Upper lobe of left lung (tissue), 6 donors: ENCODE measurements at places on chromosomes 3 and 15.

DNA sequence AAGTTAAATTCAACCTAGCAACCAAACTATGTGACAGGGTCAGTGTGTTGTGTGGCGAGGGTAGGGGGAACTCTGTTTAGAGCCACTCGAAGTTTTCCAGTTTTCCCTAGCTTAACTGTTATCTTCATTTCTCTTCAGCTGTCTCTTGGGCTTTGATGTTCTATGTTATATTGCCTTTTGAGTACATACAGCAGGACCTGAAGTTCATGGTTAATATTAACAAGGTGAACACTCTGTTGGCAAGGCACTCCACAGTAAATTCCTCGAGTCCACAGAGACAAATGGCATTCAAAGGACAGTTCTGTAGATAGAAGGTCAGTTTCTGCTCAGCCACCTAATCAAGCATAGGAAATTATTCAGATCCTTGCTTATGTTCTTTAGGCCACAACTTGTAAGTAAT lies 147.9 kb upstream of the DPH6 start:
- H3K27ac ChIP-seq = no peak overlapping the region
- H3K4me1 ChIP-seq = peaks cover 31% of the 10 kb centered on the region
- H3K4me3 ChIP-seq = no peak overlapping the region
- DNase-seq = no peak
- H3K36me3 ChIP-seq = no peaks in the 10 kb centered on the region
- H3K27me3 ChIP-seq = no peaks in the 10 kb centered on the region

GRCh38 chr3:152202976-152203626 lies 65.6 kb upstream of the MBNL1 start:
- H3K27me3 ChIP-seq = no peaks in the 10 kb centered on the region
- peaks cover 24% of the 10 kb centered on the region for H3K4me1 ChIP-seq
- no peak for DNase-seq
- H3K36me3 ChIP-seq = no peaks in the 10 kb centered on the region
- peak overlapping the region; percentile 84 for H3K27ac ChIP-seq

GRCh38 chr3:54712539-54712938 lies 215.3 kb downstream of the LRTM1 start:
- no peak overlapping the region for H3K27ac ChIP-seq
- no peaks in the 10 kb centered on the region for H3K36me3 ChIP-seq
- no peaks in the 10 kb centered on the region for H3K4me1 ChIP-seq
- no peaks in the 10 kb centered on the region for H3K27me3 ChIP-seq
- DNase-seq = no peak

DNA sequence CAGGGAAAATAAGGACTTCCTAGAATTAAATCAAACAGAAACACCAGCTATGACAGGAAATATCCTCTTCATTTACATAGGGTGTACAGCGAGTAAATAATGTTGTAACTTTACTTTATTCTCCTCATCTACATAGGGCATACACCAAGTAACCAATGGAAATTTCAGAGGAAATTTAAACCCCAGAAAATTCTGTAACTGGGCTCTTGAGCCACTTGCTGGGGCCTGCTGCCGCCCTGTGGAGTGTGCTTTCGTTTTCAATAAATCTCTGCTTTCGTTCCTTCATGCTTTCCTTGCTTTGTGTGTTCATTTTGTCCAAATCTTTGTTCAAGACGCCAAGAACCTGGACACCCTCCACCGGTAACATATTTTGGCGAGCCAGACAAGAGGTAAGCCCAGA lies 990.4 kb upstream of the CADM2 start:
- no peak overlapping the region for H3K4me3 ChIP-seq
- H3K27ac ChIP-seq = no peak overlapping the region
- no peak for DNase-seq
- no peaks in the 10 kb centered on the region for H3K27me3 ChIP-seq

GRCh38 chr3:131050001-131050400 lies 23.3 kb downstream of the NEK11 start:
- H3K4me3 ChIP-seq = no peak overlapping the region
- H3K27me3 ChIP-seq = no peaks in the 10 kb centered on the region
- H3K36me3 ChIP-seq = no peaks in the 10 kb centered on the region
- H3K4me1 ChIP-seq = no peaks in the 10 kb centered on the region
- DNase-seq = no peak

- H3K4me3 ChIP-seq = no peak overlapping the region
- H3K27me3 ChIP-seq = no peaks in the 10 kb centered on the region
- peaks cover 13% of the 10 kb centered on the region for H3K4me1 ChIP-seq
- H3K27ac ChIP-seq = no peak overlapping the region
- no peaks in the 10 kb centered on the region for H3K36me3 ChIP-seq
- DNase-seq = peak; percentile 48
Observed at GRCh38 chr3:16151109-16151508, 23.4 kb upstream of the GALNT15 start.

DNA sequence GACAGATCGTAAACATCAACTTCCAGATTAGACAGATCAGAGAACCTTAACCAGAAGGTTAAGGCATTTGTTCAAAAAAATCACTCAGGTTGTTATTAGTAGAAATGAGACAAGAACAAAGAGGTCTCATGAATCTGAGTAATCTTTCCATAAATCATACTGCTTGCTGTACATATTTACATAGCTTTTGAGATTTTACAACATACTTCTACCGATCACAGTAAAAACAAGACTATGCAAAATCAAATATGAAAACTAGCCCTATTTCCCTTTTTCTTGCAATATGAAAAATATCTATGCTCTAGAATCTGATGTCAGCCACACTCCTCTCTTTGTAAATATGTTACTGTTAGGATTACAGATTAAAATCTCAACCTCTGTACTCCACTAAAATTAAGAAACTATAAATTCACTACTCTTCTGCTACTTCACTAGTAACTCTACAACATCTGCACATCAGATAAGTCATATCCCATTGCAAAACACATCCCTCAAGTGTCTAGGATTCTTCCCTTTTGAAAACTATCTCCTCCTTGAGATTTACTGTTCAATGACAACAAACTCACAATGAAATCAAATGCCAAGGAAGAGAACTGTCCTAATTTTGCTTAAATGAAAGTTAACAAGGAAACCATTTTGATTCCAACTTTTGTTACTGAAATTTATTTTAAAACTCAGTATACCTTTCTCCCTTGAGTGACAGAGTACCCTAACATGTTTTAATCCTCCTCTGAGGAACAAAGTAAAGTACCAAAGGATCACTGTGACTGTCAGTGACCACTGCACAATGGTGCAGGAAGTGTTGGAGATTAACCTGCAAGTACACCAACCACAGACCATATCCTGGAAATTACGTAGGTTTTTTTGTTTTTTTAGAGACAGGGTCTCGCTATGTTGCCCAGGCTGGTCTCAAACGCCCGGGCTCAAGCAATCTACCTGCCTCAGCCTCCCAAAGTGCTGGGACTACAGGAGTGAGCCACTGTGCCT lies 12.8 kb downstream of the DCUN1D1 start:
- H3K4me3 ChIP-seq = no peak overlapping the region
- no peak overlapping the region for H3K27ac ChIP-seq
- no peaks in the 10 kb centered on the region for H3K27me3 ChIP-seq
- peaks cover 23% of the 10 kb centered on the region for H3K4me1 ChIP-seq
- no peak for DNase-seq

- DNase-seq = no peak
- H3K4me3 ChIP-seq = no peak overlapping the region
- H3K27ac ChIP-seq = peak overlapping the region; percentile 35
- H3K4me1 ChIP-seq = peaks cover 33% of the 10 kb centered on the region
Observed at GRCh38 chr3:124839896-124840295, 47.3 kb downstream of the ITGB5 start.

DNA sequence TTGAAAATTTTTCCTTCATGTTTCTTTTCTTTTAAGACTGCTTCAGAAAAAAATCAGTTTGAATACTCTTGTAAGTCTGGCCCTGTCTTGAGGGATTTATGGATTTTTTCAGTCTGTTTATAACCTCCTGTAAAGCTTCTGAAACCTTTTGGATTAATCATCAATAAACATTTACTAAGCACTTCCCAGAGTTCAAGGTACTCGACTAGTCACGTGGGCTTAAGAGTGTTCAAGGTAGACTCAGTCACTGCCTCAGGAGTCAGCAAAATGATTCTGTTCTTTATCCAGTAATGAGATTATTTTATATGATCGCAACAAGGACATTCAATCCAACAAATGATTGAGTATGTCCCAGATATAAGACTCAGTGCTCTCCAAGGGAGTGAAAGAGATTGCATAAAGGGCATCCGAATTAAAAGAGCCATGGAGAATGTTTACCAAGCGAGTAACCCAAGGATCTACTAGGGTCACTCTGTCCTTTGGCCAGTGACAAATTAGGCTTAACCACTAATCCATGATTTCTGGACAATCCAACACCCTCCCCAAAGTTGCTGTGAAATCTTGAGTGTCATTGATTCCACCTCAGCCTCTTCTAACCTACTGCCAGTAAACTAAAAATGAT lies 726.6 kb upstream of the NAALADL2 start:
- H3K4me3 ChIP-seq = no peak overlapping the region
- no peaks in the 10 kb centered on the region for H3K4me1 ChIP-seq
- no peaks in the 10 kb centered on the region for H3K36me3 ChIP-seq
- H3K27me3 ChIP-seq = no peaks in the 10 kb centered on the region

GRCh38 chr3:154023148-154023547 lies 98.0 kb upstream of the ARHGEF26 start:
- H3K36me3 ChIP-seq = no peaks in the 10 kb centered on the region
- H3K4me3 ChIP-seq = no peak overlapping the region
- H3K4me1 ChIP-seq = no peaks in the 10 kb centered on the region
- H3K27me3 ChIP-seq = no peaks in the 10 kb centered on the region

DNA sequence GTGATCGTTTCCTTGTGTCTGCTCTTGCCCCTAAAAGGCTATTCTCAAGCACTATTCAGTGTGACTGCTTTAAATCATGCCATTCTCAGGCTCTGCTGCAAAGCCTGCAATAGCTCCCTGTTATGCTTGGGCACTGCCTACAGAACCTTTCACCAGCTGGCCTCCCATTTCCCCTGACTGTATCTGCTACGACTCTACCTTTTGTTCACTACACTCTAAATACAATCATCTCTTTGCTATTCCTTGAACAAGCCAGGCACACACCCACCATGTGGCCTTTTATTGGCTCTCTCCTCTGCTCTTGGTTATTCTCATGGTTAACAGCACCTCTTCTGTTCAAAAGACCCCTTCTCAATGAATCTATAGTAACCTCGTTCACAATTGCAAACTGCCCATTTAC lies 29.6 kb upstream of the FNDC3B start:
- no peaks in the 10 kb centered on the region for H3K4me1 ChIP-seq
- H3K36me3 ChIP-seq = no peaks in the 10 kb centered on the region
- H3K27me3 ChIP-seq = no peaks in the 10 kb centered on the region
- DNase-seq = no peak
- no peak overlapping the region for H3K27ac ChIP-seq
- no peak overlapping the region for H3K4me3 ChIP-seq

DNA sequence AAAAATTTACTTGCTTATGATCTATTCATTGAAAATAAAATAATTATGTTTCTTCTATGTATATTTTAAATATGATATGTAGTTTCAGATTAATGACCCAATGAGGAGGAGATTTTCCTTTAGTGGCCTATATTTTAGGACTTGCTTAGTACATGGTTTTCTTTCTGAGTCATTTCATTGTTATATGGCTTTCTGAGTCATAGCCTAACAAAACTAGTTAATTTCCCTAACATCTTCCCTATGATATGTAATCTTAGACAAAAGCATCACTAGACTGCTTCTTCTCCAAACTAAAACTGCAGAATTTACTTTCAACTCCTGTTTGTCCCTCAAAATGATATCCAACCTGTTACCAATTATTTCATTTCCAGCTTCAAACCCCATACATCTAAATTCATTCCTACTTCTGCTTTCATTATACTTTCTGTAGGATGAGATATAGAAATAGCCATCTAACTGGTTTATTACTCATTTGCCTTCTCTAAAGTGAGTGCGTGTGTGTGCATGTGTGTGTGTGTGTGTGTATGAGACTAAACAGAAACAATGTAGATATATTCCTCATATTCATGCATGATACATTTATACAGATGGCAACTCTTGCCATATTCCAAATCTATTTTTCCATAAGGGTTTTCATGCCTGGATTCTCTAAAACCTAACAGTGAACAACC lies 915.0 kb upstream of the GBE1 start:
- H3K27ac ChIP-seq = no peak overlapping the region
- H3K36me3 ChIP-seq = no peaks in the 10 kb centered on the region
- no peak overlapping the region for H3K4me3 ChIP-seq
- DNase-seq = no peak

GRCh38 chr3:185943760-185944106 lies 5.9 kb upstream of the TRA2B start:
- H3K4me1 ChIP-seq = peaks cover 6% of the 10 kb centered on the region
- no peaks in the 10 kb centered on the region for H3K27me3 ChIP-seq
- no peak overlapping the region for H3K4me3 ChIP-seq
- no peak for DNase-seq

DNA sequence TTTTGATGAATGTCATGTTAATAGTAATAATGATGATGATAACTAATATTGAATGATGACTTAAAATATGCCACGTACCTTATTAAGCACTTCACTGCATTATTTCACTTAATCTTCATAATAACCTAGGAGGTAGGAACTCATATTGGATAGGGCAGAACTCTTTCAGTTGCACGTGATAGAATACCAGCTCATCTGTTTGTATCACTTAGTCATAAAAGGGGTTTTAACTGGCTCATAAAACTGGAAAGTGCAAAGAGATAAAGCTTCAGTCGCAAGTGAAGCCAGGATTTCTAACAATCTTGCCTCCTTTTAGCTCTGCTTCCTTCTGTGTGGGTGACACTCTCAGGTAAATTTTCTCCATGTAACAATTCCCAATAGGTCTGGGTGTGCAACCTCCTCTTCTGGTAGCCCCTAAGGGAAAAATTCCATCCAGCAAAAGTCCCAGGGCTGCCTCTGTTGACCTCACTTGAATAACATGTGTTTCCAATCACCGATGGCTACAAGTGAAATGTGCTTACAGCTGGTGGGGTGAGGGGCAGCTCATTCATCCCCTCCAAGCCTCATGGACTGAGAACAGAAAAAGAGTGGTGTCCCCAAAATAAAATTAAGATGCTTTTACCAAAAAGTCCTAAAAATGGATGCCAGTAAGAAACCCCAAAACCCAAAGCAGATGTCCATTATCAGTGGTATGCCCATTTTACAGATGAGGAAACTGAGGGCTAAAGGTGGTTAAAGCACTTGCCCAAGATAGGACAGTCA lies 9.3 kb downstream of the GXYLT2 start:
- no peak overlapping the region for H3K27ac ChIP-seq
- H3K4me3 ChIP-seq = no peak overlapping the region
- no peaks in the 10 kb centered on the region for H3K36me3 ChIP-seq
- H3K4me1 ChIP-seq = no peaks in the 10 kb centered on the region

GRCh38 chr3:113185194-113185835 lies 26.0 kb upstream of the BOC start:
- H3K4me1 ChIP-seq = no peaks in the 10 kb centered on the region
- H3K27me3 ChIP-seq = no peaks in the 10 kb centered on the region
- no peak overlapping the region for H3K4me3 ChIP-seq

- no peaks in the 10 kb centered on the region for H3K27me3 ChIP-seq
- H3K4me1 ChIP-seq = peaks cover 9% of the 10 kb centered on the region
- no peak overlapping the region for H3K4me3 ChIP-seq
- H3K27ac ChIP-seq = no peak overlapping the region
Observed at GRCh38 chr3:184741798-184742675, 30.2 kb upstream of the MAGEF1 start.
